ENCODE measurements at places on chromosomes 16 and 17. TPM values are rescaled to one million over a fixed set of nuclear protein-coding genes. Genes with fewer than 3 reads are reported as not detected.

DNA sequence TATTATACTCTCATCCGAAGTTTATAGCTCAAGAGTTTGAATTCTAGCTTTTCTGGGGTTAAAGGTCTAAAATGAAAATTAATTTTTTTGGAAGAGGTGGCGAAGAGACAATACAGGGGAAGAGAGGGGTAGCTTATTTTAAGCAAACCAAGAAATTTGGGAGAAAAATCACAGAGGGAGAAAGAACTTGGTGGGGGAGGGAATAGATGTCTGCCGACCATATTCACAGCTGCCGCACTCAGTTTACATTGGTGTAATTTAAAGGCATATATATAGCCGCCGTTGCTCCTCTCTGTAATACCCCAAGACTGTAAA lies 6.5 kb upstream of the ZFHX3 start:
- no peak for DNase-seq

GRCh38 chr16:70402916-70403659 lies 35.8 kb downstream of the ST3GAL2 start:
- no peak for DNase-seq

- DNase-seq: no peak
Observed at GRCh38 chr17:17570140-17570797, 21.2 kb downstream of the PEMT start.

DNA sequence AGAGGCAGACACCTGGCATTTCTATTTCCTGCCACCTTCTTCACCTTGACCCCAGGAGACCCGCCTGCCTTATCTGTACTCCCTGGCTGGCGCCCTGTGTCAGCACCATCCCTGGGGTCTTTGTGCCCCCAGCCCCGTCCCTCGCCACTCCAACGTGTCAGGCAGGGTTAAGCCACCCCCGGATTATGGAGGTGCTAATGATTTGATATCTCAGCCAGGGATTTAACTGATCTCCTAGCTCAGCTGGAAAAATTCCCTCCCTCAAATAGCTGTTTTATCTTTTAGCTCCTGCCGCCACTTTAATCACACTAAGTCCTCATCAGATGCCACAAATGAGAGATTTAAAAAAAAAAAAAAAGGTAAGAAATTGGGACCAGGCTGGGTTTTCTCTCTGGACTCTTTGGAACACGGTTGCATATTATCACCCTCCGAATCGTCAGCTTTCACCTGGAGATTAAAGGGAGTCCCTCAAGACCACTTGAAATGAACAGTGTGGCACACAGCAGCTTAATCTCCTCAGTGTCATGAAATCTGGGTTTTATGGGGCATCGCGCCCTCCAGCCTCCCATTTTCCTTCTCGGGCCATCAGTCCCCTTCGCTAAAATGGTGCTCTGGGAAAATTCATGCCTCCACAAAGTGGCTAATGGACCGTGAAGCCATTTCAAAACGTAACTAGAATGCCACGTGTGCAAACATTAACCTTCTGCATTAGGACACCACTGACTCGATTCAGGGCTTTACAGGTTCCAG lies 26.2 kb upstream of the WFDC1 start:
- no peak for DNase-seq

- DNase-seq: no peak
Observed at GRCh38 chr17:82873521-82873920, 33.7 kb upstream of the ZNF750 start.

GRCh38 chr17:43831633-43832032 lies 1.3 kb downstream of the MPP3 start:
- no peak for DNase-seq

GRCh38 chr17:61974115-61974514 lies 46.3 kb upstream of the INTS2 start:
- no peak for DNase-seq

GRCh38 chr16:85522842-85523601 lies 90.1 kb upstream of the GSE1 start:
- DNase-seq: no peak

DNA sequence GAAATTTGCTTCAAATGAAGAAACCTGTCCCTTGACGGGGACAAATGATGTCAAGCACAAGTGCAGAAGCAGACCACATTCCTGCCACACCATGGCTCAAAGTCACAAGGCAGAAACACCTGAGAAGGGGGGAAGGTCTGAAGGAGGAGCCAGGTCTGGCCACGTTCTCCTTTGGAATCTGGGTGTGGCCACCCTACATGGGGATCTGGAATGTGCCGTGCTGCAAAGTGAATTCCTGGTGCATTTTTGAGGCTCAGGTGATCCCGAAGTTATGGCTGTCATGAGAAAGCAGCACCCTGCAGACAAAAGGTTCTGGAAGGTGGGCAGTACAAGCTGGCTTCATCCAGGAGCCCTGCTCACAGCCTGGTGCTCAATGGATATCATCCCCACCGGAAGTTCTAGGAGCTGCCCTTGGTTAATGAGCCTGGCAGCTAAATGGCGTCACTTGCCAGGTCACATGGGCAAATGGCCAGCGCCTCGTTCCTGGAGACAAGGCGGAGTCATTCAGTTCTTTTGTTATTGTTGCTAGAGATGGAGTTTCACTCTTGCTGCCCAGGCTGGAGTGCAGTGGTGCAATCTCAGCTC lies 20.1 kb upstream of the ADCY9 start:
- DNase-seq: peak; percentile 93

DNA sequence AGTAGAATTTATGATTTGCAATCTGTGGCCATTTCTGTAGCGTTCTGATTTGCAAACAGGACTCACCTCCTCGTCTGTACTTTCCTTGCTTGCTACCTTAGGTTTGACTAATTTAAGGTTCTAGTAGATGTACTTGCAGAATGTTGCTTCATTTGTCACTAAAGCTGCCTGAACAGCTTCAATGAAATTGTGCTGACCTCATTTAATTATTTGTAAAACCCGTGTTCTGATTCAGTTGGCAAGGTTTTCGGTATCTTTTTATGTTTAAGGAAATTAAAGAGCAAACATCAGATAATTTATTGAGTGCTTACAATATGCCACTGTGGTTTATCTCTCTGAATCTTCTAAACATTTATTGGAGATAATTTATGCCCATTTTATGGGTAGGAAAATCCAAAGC lies 284.9 kb upstream of the EEF2KMT start:
- no peak for DNase-seq

Gene CBX1
- 80.2 TPM for total RNA-seq

DNA sequence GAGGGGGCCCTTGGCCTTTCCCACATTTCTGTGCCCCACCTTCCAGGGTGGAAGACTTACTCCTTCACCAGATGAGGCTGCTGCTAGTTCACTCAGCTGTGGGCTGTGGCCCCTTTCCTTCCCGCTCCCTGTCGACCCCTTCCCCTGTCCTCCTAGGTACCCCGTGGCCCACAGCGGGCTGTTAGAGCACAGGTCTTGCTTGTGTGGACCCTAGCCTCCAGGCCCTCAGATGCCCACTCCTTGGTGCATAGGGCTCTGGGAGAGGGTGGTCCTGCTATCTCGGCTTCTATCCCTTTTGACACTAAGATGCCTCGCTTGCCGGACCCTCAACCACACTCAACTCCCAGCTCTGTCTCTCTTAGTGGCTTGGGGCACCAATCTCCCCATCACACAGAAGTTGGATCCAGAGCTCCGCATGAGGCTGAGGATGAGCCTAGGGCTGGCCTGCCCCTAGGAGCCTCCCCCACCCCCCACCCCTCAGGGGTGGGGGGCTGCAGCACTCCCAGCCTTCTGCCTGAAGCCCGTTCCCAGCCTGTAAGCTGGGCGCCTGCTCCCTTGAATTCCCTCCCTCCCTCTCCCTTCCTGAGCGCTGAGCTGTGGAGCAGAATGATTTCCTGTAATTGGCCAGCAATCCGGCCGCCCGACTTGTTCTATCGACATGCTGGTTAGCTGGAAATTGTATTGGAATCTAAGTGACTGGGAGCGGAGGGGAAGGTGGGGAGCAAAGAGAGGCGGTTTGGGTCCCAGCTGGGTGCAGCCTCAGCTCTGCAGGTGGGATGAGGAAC lies 30.9 kb downstream of the DCAKD start:
- no peak for DNase-seq

Gene TK2
- 14.0 TPM for total RNA-seq

DNA sequence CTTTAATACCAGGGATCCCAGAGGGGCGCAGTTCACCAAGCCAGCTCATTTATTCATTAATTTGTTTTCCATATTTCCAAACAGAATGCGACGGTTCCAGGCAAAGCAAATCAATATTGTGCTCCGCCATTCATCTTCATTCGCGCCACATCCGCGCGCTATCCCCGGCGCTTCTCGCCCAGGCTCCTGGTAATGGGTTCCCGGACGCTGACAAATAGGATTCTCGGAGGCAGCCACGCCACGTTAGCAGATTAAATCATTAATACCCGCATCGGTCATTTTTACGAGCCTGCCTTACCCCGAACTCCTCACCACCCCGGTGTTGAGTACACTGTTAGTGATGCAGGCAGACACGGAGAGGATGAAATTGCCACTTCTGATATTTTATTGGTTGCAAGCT lies 26.0 kb upstream of the C16orf82 start:
- DNase-seq: no peak

Gene FNDC8
- not detected for total RNA-seq

GRCh38 chr17:33021731-33022408 lies 30.2 kb downstream of the SPACA3 start:
- no peak for DNase-seq

DNA sequence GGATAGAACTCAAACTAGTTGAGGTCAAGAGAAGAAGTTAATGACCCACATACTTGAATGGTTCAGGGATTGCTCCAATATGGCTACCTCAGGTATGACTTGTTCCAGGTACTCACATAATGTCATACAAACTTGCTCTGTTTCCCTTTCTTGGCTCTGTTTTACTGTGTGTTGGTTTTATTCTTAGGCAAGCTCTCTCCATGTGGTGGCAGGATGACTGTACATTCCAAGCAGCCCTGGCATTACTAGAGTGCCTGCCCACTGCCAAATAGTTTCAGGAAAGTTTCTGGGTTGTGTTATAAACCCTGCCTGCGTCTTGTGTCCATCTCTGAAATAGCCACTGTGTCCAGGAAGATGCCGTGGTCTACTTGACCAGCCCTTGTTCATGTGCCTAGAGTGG lies 476.8 kb downstream of the SHISA9 start:
- no peak for DNase-seq

Gene KRT24
- 0.07 TPM for total RNA-seq

GRCh38 chr16:48481772-48482171 lies 96.6 kb upstream of the SIAH1 start:
- no peak for DNase-seq

Gene CEP131
- total RNA-seq: 12.1 TPM

- DNase-seq: no peak
Observed at GRCh38 chr17:12773153-12773552, 16.1 kb upstream of the ARHGAP44 start.

Gene CA7
- total RNA-seq: not detected

DNA sequence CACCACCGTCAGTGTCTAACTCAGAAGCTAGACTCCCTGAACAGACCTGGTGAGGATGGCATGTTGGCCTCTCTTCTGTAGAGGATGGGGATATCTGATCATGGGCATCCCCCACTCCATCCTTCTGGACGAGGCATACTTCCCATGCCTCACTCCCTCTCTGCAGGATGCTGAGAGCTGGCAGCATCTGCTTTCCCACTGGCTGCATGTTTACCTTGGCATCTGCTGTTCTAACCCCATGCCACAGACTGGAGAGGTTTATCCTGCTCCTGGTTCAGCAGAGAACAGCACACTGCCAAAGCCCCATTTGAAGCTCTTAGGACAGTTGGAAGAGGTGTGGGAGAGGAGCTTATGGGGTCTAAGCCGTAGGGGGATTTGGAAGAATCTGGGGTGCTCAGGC lies 46.0 kb downstream of the YPEL2 start:
- DNase-seq: no peak

- DNase-seq: no peak
Observed at GRCh38 chr16:4111748-4112696, 4.2 kb downstream of the ADCY9 start.

Gene NOG
- 6.1 TPM for total RNA-seq

- DNase-seq: no peak
Observed at GRCh38 chr16:78606545-78606944, 507.1 kb downstream of the WWOX start.

GRCh38 chr17:37211136-37211535 lies 164.6 kb upstream of the C17orf78 start:
- no peak for DNase-seq

Gene ITGB4
- 956 TPM for total RNA-seq

Gene NLRC5
- total RNA-seq: 8.4 TPM

DNA sequence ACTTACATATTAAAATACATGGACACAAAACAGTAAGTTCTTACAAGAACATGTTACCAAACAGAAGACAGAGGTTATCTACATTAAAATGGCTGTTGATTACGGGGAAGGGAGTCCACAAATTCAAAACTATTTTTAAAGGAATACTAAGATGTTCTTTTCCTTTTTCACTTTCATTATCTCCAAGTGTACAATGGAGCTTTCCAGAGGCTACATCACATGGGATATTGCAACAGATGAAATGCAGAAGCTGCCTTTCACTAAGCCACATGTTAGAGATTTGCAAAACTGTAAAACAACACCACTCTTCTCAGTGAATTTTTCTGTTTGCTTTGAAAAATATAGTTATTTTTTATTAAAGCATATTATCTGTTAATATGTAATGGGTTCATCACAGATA lies 53.6 kb downstream of the XPO6 start:
- no peak for DNase-seq

DNA sequence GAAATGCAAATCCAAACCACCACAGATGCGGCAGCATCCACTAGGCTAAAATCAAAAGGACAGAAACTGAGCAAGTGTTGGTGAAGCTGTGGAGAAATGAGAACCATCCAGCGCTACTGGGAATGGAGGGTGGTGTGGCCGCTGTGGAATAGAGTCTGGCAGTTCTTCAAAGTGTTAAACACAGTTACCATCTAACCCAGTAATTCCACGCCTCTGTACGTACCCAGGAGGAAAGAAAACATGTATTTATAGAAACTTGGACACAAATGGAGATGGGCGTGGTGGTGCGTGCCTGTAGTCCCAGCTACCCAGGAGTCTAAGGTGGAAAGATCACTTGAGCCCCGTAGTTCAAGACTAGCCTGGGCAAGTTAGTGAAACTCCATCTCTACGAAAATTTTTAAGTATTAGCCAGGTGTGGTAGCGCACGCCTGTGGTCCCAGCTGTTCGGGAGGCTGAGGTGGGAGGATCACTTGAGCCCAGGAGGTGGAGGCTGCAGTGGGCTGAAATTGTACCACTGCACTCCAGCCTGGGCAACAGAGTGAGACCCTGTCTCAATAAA lies 11.6 kb downstream of the SLC25A10 start:
- DNase-seq: peak; percentile 52

DNA sequence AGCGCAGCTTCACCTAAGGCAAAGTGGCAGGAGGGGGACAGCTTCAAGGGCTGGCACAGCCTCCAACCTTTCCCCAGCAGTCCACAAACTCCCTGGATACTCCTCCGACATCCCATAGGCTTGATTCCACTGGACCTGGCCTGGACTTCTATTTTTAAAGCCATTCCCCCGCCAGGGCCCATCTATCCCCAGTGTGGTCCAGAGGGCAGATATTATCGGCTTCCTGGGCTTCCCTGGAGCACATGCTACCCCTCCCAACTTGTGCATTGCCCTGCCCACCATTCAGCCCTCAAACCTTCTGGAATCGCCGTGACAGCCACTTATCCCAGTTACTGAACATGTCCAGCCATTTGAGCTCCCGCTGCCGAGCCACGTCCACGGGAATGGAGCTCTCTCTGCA lies 5.1 kb downstream of the TBC1D10B start:
- no peak for DNase-seq

Gene ALDH3A1
- 1.0 TPM for total RNA-seq
